ENCODE measurements at places on chromosomes 7 and 10.

GRCh38 chr10:75043256-75044131 is 68.0 kb upstream of the SAMD8 start:
- no peak for DNase-seq

DNA sequence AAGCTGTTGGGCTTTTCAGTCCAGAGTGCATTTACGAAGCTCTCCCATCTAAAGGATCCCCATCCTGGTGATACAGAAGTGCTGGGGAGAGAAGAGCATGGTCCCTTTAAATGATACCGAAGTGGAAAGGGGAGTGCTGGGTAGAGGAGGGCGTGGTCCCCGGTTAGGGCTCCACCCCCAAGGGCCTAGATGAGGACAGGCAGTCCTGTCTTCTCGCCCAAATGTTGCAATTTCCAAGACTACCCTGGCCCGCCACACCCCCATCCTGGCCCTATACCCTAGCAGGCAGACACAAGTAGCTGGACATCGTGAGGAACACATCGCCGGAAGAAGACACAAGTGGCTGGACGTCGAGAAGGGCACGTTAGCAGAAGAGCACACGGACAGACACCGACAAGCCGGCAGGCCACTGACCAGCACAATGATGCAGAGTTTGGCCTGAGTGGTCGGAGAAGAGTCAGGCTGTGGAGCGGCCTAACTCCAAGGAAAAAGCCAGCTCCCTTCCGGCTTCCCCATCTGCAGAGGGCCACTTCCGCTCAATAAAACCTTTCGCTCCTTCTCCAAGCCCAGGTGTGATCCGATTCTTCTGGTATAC is 439.5 kb upstream of the NRP1 start:
- no peak for DNase-seq

DNA sequence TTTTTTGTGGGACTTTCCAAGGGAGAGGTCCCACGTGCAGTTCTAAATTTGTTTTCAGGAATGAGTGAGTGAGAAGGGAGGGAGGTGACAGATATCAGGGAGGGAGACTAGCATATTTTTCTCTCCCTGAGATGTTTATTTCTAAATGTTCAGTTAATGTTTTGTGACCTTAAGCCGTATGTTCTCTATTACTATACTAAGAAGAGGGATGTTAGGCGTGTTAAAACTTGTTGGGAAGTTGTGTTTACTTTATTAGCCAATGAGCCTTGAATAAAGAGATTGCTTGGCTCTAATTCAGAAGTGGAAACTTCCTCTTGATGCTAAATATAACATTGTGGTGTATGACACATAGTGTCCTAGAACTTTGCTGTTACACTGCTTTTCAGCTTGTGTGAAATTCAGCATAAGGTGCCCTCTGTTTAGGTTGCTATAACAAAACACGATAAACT is 37.3 kb downstream of the DNAH11 start:
- no peak for DNase-seq

GRCh38 chr7:129535896-129536295 is 33.6 kb downstream of the SMKR1 start:
- no peak for DNase-seq

DNA sequence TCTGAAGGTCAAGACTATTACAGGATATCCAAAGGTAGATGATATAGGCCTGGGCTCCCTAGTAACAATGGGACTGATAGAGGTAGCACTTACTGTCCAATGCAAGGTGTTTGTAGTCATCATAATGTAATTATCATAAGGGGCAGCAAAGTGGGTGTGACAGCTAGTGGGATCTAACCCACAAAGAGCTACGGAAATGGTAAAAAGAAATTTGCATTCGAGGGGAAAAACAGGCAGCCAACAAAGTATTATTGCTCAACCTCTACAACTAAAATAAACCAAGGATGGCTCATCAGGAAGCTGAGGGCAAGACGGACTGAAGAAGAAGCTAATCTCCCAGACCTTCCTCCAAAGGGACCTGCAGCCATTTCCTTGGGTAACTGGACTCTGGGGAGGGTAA is 211.0 kb downstream of the WDR11 start:
- no peak for DNase-seq

- DNase-seq: no peak
Observed at GRCh38 chr7:152196391-152196790, 170.9 kb downstream of the GALNT11 start.

DNA sequence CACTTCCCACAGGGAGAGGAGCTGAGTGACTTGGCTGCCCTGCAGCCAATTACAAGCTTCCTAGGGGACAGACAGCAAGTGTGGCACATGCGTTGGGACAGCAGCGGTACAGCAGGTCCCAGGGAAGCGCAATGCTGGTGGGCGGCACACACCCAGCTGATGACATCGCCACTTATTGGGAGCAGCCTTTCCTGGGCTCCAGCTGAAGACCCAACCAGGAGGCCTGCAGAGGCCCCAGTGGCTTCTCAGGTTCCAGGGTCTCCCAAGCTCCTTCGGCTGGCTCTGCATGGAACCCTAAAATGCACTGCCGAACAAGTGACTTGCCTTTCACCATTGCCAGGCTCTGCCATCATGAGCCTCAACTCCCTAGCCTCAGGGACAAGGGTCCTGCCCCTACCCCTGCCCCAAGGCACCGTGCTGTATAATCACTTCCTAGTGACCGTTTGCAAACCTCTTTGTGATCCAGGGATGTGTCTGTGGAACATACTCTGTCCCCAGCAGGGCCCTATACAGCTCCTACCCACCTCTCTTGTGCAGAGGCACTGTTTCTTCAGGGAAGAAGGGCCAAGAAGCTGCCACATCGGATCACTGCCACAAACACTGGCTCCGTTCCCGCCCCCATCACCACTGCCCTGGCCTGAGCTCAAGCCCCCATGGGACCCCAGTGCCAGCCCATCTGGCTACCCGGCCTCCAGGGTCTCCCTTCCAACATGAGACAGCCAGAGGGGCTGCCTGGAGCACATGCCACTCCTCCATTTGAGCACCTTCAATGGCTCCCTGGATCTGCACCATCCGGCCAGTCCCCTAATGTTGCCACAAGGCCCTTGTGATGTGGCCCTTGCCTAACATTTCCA is 19.3 kb upstream of the SLIT1 start:
- DNase-seq: peak; percentile 54

- no peak for DNase-seq
Observed at GRCh38 chr7:120843109-120843508, 14.8 kb downstream of the TSPAN12 start.

- DNase-seq: no peak
Observed at GRCh38 chr7:69411466-69411865, 186.8 kb upstream of the AUTS2 start.

DNA sequence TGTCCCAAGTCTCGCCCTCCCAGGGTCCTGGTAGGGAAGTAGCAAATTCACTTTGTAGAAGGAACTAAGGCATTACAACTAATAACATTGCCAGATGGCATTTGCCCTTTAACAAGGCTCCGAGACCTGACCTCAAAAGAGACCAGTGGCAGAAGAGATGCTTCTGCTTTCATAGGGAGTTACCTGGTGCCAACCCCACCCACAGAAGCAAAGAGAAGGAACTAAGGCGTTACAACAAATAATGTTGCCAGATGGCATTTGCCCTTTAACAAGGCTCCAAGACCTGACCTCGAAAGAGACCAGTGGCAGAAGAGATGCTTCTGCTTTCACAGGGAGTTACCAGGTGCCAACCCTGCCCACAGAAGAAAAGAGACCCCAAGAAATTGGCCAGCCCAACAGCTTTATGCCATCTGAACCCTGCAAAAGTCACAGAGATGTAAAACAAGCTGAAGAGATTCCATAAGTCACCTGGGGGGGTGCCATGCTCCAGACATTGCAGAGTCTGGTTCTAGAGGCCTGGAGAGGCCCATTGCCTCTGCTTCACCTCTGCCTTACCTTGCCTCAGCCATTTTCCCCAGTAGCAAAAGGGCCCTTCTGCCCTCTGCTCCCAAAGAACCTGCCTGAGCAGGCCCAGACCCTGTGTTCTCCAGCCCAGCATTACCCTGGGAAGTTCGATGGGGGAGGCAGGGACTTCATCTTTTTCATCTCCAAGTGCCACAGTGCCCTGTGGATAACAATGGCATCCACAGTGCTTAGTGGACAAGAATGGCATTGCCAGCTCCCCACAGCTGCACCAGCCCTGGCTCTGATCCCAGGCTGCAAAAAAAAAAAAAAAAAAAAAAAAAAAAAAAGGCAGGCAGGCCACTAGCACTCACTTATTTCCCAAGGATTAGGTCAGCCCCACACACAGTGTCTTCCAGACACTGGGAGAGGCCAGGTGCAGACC is 179.5 kb upstream of the PLXNA4 start:
- DNase-seq: no peak

GRCh38 chr10:97153270-97153850 is 32.4 kb downstream of the SLIT1 start:
- no peak for DNase-seq

- DNase-seq: no peak
Observed at GRCh38 chr10:113397047-113397446, 155.8 kb upstream of the HABP2 start.

DNA sequence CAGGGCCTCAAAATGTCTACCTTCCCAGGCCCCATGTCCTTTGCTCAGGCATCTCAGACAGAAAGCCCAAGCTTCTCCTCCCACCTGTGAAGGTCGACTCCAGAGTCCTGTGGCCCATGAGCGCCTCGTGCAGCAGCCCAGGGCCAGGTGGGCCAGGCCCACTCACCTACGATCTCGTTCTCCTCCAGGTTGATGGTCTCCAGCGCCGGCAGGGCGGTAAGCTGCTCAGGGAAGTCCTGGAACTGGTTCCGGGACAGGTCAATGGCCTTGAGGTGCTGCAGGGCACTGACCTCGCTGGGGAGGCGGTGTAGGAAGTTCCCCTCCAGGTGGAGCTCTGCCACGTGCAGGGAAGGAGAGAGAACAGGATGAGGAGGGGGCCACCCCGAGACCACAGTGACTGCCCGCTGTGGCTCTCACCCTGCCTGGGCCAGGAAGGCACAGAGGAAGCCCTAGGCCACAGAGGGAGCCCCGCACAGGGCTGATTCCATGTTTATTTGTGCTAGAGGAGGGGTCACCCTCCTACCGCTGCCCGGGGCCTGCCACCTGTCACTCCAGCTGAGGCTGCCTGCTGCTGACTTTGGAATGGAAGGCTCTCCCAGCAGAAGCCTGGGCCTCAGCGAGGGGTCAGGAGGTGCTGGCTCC is 40.0 kb upstream of the NPFFR1 start:
- DNase-seq: no peak

GRCh38 chr10:58653139-58653538 is 140.5 kb downstream of the BICC1 start:
- DNase-seq: no peak

DNA sequence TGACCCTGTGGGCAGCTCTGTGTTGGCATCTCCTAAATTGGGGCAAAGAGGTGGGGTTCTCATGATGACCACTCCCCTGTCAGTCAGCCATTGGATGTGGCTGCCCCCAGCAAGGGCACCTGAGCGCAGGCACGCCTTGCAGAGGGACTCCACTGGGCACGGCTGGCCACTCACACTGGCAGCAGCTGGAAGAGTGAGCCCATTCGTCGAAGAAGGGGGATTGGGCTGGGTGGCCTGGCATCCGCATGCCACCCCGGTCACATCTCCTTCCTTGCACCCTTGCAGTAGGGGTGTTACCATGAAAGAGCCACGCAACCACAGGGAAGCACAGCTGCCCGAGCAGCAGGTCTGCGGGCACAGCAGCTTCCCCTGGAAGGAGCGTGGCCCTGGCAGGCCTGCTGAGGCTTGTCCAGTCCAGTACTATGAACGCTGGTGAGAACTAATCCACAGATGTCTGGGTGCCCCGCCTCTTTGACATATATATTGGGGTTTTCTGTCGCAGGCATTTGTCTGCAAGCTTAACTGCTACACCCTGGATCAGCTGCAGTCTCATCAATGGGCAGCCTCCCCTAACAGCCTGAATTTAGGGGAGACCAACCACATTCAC is 25.7 kb upstream of the GRB10 start:
- no peak for DNase-seq

GRCh38 chr7:150432915-150433892 is 17.2 kb upstream of the GIMAP8 start:
- DNase-seq: no peak

DNA sequence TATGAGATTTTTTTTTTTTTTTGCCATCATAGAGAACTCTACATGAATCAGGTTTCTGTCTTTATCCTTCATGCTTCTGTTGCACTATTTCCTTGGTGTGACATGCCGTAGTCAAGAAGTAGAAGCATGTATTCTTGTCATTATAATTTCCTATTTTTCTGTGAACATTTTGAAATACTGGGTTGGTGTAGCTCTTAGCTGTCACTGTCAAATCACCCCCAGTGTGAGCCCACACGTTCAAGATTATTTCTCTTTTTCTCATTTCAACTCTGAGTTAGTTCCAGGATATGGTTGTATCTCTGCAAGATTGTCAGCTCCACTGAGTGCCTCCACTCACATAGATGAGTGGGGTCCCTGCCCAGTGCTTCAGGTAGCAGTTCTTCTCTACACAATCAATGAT is 209.5 kb downstream of the NRG3 start:
- no peak for DNase-seq

DNA sequence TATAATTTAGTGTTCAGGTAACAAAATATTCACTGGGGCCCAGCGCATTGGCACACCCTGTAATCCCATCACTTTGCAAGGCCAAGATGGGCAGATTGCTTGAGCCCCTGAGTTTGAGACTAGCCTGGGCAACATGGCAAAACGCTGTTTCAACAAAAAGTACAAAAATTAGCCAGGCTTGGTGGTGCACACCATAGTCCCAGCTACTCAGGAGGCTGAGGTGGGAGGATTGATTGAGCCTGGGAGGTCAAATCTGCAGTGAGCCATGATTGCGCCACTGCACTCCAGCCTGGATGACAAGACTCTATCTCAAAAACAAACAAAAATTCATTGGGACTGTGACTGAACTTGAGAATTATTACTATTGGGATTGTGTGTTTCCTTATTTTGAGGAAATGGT is 40.4 kb upstream of the TRUB1 start:
- DNase-seq: no peak

GRCh38 chr7:144834641-144835144 is 1.2 kb downstream of the TPK1 start:
- DNase-seq: no peak

- DNase-seq: no peak
Observed at GRCh38 chr7:35624299-35625186, 70.4 kb downstream of the HERPUD2 start.

GRCh38 chr10:27155066-27155754 is at the start of gene MASTL:
Gene MASTL (plus strand): TSS chr10:27155352. CDS start chr10:27155427, 75 bp downstream.
- peak; percentile 91 for DNase-seq

DNA sequence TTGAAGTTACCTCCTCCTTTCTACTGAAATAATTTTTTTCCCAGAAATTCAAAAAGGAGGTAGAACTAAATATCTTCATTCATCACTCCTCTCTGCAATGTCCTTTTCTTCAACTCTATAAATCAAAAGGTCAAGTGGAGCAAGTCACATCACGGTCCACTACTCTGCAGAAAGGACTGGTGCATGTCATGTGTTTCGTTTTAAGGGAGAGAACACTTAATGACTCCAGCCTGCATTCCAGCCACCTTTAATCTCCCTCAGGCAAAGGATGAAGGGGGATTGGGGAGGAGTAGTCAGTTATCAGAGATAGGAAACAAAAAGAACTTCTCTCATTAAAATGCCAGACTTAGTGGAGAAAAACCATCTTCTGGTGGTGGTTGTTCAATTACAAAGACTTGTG is 78.9 kb downstream of the ANK3 start:
- DNase-seq: no peak

- DNase-seq: no peak
Observed at GRCh38 chr7:118626739-118627138, 402.2 kb downstream of the ANKRD7 start.

- DNase-seq: no peak
Observed at GRCh38 chr10:104766341-104766740, 125.3 kb downstream of the SORCS3 start.

GRCh38 chr10:68251151-68251550 is 19.2 kb upstream of the ATOH7 start:
- no peak for DNase-seq

GRCh38 chr7:155398944-155399343 is 59.0 kb upstream of the EN2 start:
- no peak for DNase-seq

All from type B pancreatic cell (in vitro differentiated cells).